Esophagus squamous epithelium (tissue), 5 donors: ENCODE measurements at places on chromosomes 13 and 19.

DNA sequence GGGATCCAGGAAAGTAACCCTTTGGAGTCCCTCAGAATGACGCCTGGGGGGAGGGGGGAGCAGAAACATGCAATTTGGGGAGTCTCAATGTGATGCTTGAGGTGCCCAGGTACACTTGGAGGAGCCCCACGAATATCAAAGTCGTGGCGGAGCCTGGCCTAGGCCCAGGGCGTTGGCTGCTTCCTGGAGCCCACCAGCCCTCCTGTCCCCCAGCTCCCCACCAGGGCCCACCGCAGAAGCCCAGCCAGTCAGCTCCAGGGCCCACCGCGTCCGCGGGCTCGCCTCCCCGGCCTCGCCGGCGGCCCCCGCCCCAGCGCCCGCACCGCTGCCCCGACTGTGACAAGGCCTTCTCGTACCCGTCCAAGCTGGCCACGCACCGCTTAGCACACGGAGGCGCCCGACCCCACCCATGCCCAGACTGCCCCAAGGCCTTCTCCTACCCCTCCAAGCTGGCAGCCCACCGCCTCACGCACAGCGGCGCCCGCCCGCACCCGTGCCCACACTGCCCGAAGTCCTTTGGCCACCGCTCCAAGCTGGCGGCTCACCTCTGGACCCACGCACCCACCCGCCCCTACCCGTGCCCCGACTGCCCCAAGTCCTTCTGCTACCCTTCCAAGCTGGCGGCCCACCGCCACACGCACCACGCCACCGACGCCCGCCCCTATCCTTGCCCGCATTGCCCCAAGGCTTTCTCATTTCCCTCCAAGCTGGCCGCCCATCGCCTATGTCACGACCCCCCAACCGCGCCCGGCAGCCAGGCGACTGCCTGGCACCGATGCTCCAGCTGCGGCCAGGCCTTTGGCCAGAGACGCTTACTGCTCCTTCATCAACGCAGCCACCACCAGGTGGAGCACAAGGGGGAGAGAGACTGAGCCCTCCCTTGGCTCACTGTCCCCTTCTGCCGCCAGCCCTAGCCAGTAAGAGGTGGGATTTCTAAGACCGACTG is 2.1 kb downstream of the ZNF575 start:
- no peak for DNase-seq

DNA sequence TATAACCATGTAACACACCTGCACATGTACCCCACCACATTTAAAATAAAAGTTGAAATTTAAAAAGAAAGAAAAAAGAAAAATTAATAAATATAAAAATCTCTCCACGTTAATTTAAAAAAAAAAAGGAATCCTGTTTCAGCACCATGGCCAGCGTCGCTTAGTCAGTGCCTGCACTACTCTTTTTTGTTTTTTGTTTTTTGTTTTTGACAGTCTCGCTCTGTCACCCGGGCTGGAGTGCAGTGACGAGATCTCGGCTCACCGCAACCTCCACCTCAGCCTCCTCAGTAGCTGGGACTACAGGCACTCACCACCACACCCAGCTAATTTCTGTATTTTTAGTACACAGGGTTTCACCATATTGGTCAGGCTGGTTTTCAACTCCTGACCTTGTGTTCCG is 835.9 kb downstream of the UQCRFS1 start:
- DNase-seq: no peak

DNA sequence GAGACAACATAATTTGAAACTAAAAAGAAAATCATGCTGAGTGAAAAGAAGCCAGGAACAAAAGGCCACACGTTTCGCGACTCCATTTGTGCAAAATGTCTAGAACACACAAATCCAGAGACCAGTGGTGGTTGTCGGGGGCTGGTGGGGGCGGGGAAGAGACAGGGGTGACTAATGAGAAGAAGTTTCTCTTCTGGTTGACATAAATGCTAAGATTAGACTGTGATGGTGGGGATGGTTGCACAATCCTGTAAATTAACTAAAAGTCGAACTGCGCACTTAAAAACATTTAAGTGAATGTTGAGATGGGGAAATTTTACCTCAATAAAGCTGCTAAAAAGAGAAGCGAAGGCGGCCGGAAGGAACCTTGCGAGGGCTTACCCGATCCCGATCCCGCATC is 7.1 kb downstream of the AKAP8 start:
- DNase-seq: no peak

GRCh38 chr13:45928176-45928575 is 76.6 kb upstream of the SIAH3 start:
- DNase-seq: no peak

GRCh38 chr13:110107568-110108347 is 199.2 kb downstream of the COL4A1 start:
- no peak for DNase-seq

GRCh38 chr13:19791953-19792537 is 9.3 kb upstream of the PSPC1 start:
- no peak for DNase-seq

DNA sequence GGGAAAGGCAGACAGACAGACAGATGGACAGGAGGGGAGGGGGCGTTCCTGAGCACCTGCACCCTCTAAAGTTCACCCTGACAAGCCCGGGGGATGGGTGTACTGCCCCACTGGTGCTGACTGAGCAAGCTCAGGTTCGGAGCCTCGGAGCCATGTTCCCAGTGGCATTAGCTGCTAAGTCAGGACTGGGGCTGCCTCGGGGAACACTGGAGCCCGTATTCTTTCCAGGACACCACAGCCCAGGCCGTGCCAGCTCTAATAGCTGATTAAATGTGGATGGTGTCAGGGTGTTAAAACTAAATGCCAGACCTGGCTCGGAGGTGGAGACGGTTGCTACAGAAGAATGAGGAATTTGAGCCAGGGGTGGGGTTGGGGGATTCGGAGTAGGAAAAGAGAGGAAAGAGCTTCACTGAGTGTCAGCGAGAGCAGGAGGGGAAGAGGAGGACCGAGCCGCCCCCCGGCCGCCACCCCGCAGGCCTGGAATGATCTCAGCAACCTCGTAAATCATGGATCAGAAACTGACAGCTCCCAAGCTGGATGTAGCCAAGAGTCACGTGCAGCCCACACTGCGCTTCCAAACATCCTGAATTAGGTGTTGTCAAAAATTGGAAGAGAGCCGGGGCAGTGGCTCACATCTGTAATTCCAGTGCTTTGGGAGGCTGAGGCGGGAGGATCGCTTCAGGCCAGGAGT is 10.4 kb downstream of the MAP2K2 start:
- no peak for DNase-seq

- no peak for DNase-seq
These were observed 99.6 kb downstream of the SUCLA2 start for GRCh38 chr13:47901441-47901840.

- DNase-seq: no peak
These were observed 258.7 kb upstream of the GPC6 start for GRCh38 chr13:92967923-92968322.

GRCh38 chr13:99055281-99055680 is 77.4 kb upstream of the DOCK9 start:
- no peak for DNase-seq
